ENCODE measurements at places on chromosomes 6 and 20. TPM values are rescaled to one million over a fixed set of nuclear protein-coding genes. Genes with fewer than 3 reads are reported as not detected.

PPP1R14C gene
- 1.1 TPM for total RNA-seq

ENPP3 gene
- total RNA-seq: 0.48 TPM

PRELID3B gene
- total RNA-seq: 48.7 TPM

PPIL6 gene
- total RNA-seq: 0.61 TPM

EBF4 gene
- total RNA-seq: 2.7 TPM

TMEM151B gene
- total RNA-seq: 5.6 TPM

WFDC5 gene
- not detected for total RNA-seq

DEFB132 gene
- total RNA-seq: not detected

CLPSL1 gene
- total RNA-seq: 0.55 TPM

LRFN2 gene
- 1.3 TPM for total RNA-seq

WFDC10B gene
- 0.42 TPM for total RNA-seq

MATN4 gene
- total RNA-seq: 2.2 TPM

SLC4A11 gene
- 39.5 TPM for total RNA-seq

ZSCAN31 gene
- total RNA-seq: 7.4 TPM

RHAG gene
- 0.60 TPM for total RNA-seq

SLC52A3 gene
- 7.3 TPM for total RNA-seq

SIRPG gene
- total RNA-seq: not detected

PI3 gene
- total RNA-seq: not detected

ZBTB22 gene
- total RNA-seq: 14.7 TPM

PLCB4 gene
- 11.9 TPM for total RNA-seq

PTK6 gene
- 0.32 TPM for total RNA-seq

TUBB2B gene
- 627 TPM for total RNA-seq

FABP7 gene
- 5.9 TPM for total RNA-seq

BTNL2 gene
- total RNA-seq: not detected

All from WTC11 (cell line).